ENCODE measurements at places on chromosomes 16 and 17.

DNA sequence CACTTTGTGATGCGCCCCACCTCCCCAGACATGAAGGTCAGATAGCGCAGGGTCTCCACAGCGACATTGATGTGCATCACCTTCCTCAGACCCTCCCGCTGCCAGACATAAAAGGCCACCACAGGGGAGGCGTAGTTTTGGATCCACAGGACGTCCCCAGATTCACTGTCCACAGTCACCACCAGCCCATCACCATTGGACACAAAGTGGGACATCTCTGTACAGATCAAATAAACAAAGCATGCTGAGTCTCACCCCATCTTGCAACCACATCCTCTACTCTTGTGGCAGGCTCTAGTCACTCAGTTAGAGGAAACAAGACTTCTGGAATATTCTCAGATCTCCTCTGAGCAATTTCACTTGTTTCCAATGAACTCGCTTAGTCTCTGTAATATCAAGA lies 46.3 kb upstream of the ICAM2 start:
- no peak for DNase-seq

GRCh38 chr17:78924481-78925151 lies 571 bp downstream of the TIMP2 start:
- no peak for DNase-seq

- no peak for DNase-seq
These were observed 15.5 kb upstream of the TMEM94 start for GRCh38 chr17:75440738-75441448.

DNA sequence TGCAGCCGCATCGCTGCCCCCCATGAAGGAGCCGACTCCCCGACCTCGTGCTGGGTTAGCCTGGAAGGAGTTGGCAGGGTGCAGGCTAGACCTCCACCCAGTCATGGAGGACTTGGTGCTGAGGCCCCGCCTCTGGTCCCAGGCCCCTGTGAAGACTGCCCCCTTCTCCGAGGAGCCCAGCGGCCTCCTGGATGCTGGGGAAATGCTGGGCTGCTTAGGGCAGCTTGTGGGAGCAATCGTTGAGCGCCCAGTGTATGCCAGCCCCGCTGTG lies 1.8 kb downstream of the SSTR5 start:
- DNase-seq, result no peak

DNA sequence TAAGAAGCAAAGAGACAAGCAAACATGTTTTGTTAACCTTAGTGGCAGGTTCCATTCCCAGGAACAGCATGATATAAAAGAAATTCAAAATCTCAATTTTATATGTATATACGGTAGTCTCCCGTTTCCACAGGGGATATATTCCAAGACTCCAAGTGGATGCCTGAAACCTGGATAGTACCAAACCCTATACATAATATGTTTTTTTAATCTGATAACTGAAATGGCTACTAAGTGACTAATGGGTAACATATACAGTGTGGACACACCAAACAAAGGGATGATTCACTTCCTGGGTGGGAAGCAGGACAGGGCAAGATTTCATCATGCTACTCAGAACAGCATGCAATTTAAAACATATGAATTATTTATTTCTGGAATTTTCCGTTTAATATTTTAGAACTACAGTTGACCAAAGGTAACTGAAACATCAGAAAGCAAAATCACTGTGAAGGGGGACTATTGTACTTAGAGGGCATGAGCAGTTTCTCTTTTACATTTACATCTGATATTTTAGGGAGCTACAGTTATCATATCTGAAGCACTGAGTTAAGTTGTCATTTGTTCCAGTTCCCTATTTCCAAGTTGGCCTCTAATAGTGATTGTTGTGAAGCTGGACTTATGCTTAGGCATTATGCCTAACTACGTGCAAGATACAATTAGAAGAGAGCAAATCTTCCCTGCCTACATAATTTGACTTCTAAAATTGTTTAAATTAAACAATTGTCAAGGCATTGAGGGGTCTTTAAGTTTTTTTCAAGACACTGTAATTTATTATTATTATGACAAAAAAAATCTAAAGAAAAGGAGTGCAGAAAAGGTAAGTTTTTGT lies 34.1 kb upstream of the ABCA6 start:
- no peak for DNase-seq

- no peak for DNase-seq
These were observed 32.7 kb downstream of the NFATC3 start for GRCh38 chr16:68117884-68118283.

DNA sequence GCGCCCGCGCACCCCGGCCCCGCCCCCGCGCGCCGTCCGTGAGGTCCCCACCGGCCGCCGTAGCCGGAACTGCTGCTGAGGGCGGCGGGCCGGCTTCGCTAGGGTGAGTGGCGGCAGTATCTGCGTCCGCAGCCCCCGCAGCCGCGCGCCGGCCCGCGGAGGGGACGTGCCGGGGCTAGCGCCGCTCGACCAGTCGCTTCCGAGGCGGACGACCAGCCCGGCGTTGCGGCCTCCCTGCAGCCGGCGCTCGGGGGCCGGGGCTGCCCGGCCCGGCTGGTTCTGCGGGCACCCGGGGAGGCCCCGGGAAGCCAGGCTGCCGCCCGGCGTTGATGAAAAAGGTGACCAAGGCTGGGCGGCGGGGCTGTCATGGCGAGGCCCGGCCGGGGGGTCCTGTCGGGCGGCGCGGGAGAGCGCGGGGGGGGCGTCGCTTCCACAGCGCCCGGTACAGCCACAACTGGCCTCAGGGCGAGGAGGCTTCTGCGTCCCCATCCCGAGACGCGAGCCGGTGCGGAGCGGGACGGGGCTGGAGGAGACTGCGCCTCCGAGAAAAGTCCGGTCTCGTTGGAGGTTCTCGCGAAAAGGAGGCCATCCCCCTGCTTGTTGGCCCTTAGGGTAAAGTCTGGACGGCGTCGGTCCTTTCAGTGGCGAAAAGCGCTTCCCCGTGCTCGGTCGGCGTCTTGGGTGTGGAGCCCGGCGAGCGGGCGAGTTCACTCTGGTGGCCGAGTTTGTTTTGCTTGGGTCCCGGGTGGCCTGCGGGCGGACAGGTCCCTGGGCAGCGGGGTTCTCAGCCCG lies at the start of gene CRAMP1:
Gene CRAMP1 (plus strand): TSS at position 41 of the 792 bp plus-strand sequence. CDS start 2,280 bp downstream, outside the sequence.
- DNase-seq, result no peak

DNA sequence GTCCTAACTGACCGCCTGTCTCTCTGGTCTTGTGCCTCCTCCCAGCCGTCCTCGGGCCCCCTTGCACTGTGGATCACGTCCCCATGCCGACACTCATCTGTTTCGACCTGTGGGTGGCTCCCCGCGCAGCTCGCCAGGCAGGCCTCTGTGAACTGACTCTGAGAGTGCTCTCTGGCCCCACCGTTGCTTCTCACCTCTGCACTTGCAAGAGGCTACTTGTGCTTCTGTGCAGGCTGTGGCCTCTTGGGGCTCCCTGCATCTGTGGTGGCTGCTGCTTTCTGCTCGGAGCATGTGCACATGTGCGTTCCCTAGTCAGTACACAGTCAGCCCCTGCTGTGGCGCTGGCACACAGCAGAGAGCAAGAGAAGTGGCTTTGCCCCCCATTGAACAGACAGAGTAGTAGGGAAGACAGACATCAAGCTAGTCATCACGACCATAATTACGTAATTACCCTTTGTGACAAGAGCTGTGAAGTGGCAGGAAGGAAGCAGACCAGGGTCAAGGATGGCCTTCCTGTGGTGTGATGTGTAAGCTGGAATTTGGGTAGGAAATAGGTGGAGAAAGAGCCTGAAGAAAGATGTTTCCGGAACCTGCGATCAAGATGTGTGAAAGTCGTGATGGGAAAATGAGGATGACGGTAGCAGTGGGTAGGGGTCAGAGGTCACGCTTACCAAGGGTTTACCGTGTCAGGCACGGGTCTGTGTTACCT lies 256.0 kb upstream of the CACNG5 start:
- no peak for DNase-seq

- DNase-seq, result no peak
These were observed 9.4 kb downstream of the RPAIN start for GRCh38 chr17:5429191-5429887.

GRCh38 chr16:9854675-9855074 lies 327.6 kb downstream of the GRIN2A start:
- DNase-seq, result no peak

- no peak for DNase-seq
These were observed 714 bp downstream of the SPATA33 start for GRCh38 chr16:89658221-89658879.

All from stimulated activated CD8-positive, alpha-beta memory T cell treated with anti-CD3 and anti-CD28 coated beads, Interleukin-7, amount 100 ng/mL, for 24 hours (primary cell).